Renal pelvis (tissue), 12 donors: ENCODE measurements at places on chromosomes 2 and 18. TPM values are rescaled to one million over a fixed set of nuclear protein-coding genes. Genes with fewer than 3 reads are reported as not detected.
A peak's percentile ranks its signal among the peaks of the same experiment; 100 is the strongest.

Gene PLCD4
- polyA plus RNA-seq = 8.2 TPM

Gene DSG1
- 0.10 TPM for polyA plus RNA-seq

Gene ACTR3
- polyA plus RNA-seq = 179 TPM

Gene SKOR2
- not detected for polyA plus RNA-seq

GRCh38 chr2:177908182-177908581, 164.4 kb downstream of the PDE11A start:
- DNase-seq = no peak

- DNase-seq = peak; percentile 62
Observed at GRCh38 chr2:58427572-58428095, 186.5 kb upstream of the FANCL start.

DNA sequence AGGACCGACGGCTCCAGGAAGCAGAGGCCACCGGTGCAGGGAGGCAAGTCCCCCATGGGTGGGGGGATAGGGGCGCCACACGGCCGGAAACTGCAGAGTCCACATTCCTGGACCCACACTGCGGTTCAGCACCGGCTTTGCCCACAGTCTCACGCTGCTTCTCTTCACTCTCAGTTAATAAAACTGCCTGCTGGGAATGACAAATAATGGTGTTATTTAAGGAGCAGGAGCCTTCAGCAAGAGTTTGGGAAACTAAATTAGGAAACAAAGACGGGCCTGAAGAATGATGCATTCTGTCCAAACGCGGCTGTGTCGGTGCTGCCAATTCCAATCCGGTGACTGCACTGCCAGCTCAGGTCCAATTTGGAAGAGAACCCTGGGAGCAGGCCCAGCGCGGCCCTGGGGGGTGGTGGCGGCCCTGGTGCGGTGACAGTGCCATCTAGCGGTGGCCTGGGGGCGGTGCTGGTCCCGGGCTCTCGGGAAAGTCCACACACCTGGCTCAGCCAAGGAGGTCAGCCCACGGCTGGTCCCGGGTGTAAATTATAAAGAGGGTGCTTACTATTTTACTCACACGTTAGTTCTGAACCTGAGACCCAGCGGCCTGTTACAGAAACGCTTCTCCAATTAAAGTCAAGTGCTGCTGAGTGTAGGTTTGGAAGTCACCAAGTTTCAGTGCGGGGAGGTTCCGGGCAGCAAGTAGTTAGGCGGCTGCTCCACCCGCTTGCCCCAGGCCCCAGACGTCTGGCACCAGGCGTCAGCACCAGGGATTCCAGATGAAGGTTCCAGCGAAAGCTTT, 73.1 kb upstream of the PXDN start:
- no peak for DNase-seq

GRCh38 chr2:101753720-101754490, 56.4 kb downstream of the MAP4K4 start:
- no peak for DNase-seq

- DNase-seq = no peak
Observed at GRCh38 chr2:207251573-207252192, 85.9 kb upstream of the KLF7 start.
